ENCODE measurements at places on chromosomes 11 and 22. TPM values are rescaled to one million over a fixed set of nuclear protein-coding genes. Genes with fewer than 3 reads are reported as not detected.

Gene JHY
- total RNA-seq, result 4.5 TPM

Gene POU2AF2
- not detected for total RNA-seq

Gene ART5
- total RNA-seq, result not detected

Gene WT1
- 16.4 TPM for total RNA-seq

All from fibroblast of villous mesenchyme (primary cell).